ENCODE measurements at places on chromosomes 12 and 14. TPM values are rescaled to one million over a fixed set of nuclear protein-coding genes. Genes with fewer than 3 reads are reported as not detected.

Gene SLC17A8
- total RNA-seq = not detected

- H3K27ac ChIP-seq = no peak overlapping the region
- H3K4me1 ChIP-seq = peaks cover 14% of the 10 kb centered on the region
- DNase-seq = no peak
- H3K36me3 ChIP-seq = no peaks in the 10 kb centered on the region
- no peak overlapping the region for H3K4me3 ChIP-seq
- no peaks in the 10 kb centered on the region for H3K27me3 ChIP-seq
These were observed 9.1 kb downstream of the BTBD7 start for GRCh38 chr14:93323600-93324174.

- DNase-seq = no peak
- H3K27me3 ChIP-seq = no peaks in the 10 kb centered on the region
- no peak overlapping the region for H3K4me3 ChIP-seq
- H3K36me3 ChIP-seq = no peaks in the 10 kb centered on the region
- peaks cover 7% of the 10 kb centered on the region for H3K4me1 ChIP-seq
- H3K27ac ChIP-seq = peak overlapping the region; percentile 68
These were observed 2.9 kb downstream of the SERPINA6 start for GRCh38 chr14:94320243-94320642.

GRCh38 chr14:84468153-84468552, 1061.8 kb upstream of the FLRT2 start:
- no peaks in the 10 kb centered on the region for H3K27me3 ChIP-seq
- DNase-seq = no peak
- no peaks in the 10 kb centered on the region for H3K36me3 ChIP-seq
- no peak overlapping the region for H3K4me3 ChIP-seq

Gene FKBP3
- 37.1 TPM for total RNA-seq

- no peak for DNase-seq
- H3K27ac ChIP-seq = no peak overlapping the region
- no peaks in the 10 kb centered on the region for H3K4me1 ChIP-seq
- H3K27me3 ChIP-seq = no peaks in the 10 kb centered on the region
These were observed 107.6 kb downstream of the APAF1 start for GRCh38 chr12:98752726-98753125.

GRCh38 chr14:78968265-78968664, 798.1 kb downstream of the NRXN3 start:
- H3K4me3 ChIP-seq = no peak overlapping the region
- H3K27me3 ChIP-seq = no peaks in the 10 kb centered on the region
- no peak overlapping the region for H3K27ac ChIP-seq
- DNase-seq = no peak

DNA sequence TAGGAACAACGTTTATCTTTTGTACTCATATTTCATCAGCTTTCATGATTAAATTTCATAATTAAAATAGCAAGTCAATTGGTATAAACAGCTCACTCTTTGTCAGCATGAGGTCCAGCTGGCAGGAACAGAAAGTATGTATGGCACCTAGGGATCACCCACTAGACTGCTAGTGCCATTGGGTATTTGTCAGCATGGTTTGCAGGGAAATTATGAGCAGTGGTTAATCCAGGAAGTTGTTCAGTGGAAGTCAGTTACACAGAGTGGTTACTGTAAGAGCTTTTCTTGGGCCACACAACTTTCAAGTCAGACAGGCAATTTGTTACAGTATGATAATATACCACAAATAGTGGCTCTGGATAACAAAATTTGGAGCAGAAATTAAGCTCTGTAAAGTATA, 340.3 kb upstream of the RGS6 start:
- DNase-seq = no peak
- H3K4me1 ChIP-seq = peaks cover 12% of the 10 kb centered on the region
- H3K27me3 ChIP-seq = no peaks in the 10 kb centered on the region
- no peak overlapping the region for H3K27ac ChIP-seq

GRCh38 chr14:69234106-69234505, 25.9 kb upstream of the GALNT16 start:
- no peaks in the 10 kb centered on the region for H3K4me1 ChIP-seq
- H3K27ac ChIP-seq = no peak overlapping the region
- peaks cover 66% of the 10 kb centered on the region for H3K36me3 ChIP-seq
- no peak for DNase-seq

Gene CLSTN3
- 46.2 TPM for total RNA-seq

DNA sequence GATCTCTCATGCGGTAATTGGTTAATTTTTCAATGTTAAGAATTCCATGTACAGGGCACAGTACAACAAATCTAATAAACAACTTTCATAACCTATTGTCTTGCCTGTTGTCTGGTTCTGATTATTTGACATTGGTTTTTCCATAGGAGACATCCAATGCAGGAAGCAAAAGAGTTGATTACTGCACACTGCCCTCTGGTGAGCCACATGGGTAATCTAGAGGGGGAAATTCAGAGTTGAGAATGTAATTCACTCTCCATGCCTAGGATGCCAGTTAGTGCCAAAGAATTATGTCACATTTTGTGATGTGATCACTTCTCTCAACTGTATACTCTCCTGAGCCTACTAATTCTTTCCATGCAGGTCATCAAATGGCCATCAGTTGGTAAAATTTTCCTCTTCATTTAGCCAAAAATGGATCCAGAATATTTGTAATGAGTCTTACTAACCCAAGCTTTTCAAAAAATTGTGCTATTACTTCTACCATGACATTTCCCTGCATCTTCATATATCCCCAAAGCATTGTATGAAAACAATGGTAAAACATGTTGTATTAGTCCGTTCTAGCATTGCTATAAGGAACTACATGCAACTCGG, 17.7 kb upstream of the CCDC91 start:
- H3K27me3 ChIP-seq = no peaks in the 10 kb centered on the region
- no peaks in the 10 kb centered on the region for H3K36me3 ChIP-seq
- no peak overlapping the region for H3K4me3 ChIP-seq
- H3K4me1 ChIP-seq = no peaks in the 10 kb centered on the region
- no peak overlapping the region for H3K27ac ChIP-seq
- no peak for DNase-seq

Gene GLT1D1
- total RNA-seq = 0.74 TPM

- H3K27ac ChIP-seq = no peak overlapping the region
- no peaks in the 10 kb centered on the region for H3K4me1 ChIP-seq
- DNase-seq = no peak
- H3K4me3 ChIP-seq = no peak overlapping the region
- H3K36me3 ChIP-seq = no peaks in the 10 kb centered on the region
These were observed 38.0 kb upstream of the FBXO21 start for GRCh38 chr12:117228239-117228638.

- no peak for DNase-seq
- no peak overlapping the region for H3K27ac ChIP-seq
- H3K4me3 ChIP-seq = no peak overlapping the region
- no peaks in the 10 kb centered on the region for H3K27me3 ChIP-seq
These were observed 20.0 kb upstream of the CHST11 start for GRCh38 chr12:104436790-104437189.

DNA sequence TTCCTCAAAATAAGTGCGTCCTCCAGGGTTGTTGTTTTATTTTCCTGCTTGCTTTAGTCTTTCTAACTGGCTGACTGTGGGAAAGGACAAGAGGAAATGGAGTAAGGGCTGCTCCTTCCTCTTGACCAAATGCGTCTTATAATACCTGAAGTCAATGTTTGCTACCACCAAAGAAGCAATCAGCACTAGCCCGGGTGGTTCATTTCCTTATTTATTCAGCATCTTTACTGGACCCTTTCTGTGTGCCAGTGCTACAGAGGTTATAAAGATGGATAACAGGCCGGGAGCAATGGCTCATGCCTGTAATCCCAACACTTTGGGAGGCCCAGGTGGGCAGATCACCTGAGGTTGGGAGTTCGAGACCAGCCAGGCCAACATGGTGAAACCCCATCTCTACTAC, 15.1 kb upstream of the RPS6KA5 start:
- H3K4me1 ChIP-seq = no peaks in the 10 kb centered on the region
- no peak overlapping the region for H3K4me3 ChIP-seq
- no peak overlapping the region for H3K27ac ChIP-seq
- no peaks in the 10 kb centered on the region for H3K36me3 ChIP-seq

GRCh38 chr12:79532907-79533288, 157.9 kb downstream of the PAWR start:
- H3K4me1 ChIP-seq = no peaks in the 10 kb centered on the region
- no peak overlapping the region for H3K27ac ChIP-seq
- H3K27me3 ChIP-seq = no peaks in the 10 kb centered on the region
- DNase-seq = no peak

Gene ZNF268
- 9.1 TPM for total RNA-seq

DNA sequence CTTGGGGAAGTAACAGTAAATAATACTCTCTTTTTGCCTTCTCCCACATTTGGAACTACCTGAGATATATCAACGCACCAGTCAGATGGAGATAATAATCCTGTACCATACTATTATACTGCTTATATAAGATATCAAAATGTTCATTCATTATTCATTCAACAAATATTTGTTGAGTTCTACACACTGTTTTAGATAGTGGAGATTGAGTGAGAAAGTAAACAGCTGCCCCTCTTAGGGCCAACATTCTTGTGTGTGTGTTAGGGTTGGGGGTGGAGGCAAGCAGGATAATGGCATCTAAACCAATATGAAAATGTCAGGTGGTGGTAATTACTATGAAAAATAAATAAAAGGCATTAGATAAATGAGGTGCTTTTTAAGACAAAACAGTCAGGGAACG, 14.0 kb downstream of the MIS18BP1 start:
- no peak overlapping the region for H3K27ac ChIP-seq
- no peak overlapping the region for H3K4me3 ChIP-seq
- no peak for DNase-seq

Gene POU6F1
- total RNA-seq = 16.5 TPM

Gene TBX5
- total RNA-seq = not detected

- no peak overlapping the region for H3K27ac ChIP-seq
- H3K4me3 ChIP-seq = no peak overlapping the region
- DNase-seq = no peak
- H3K27me3 ChIP-seq = no peaks in the 10 kb centered on the region
- H3K36me3 ChIP-seq = no peaks in the 10 kb centered on the region
- peaks cover 16% of the 10 kb centered on the region for H3K4me1 ChIP-seq
These were observed 7.9 kb upstream of the NAA25 start for GRCh38 chr12:112116232-112117060.

DNA sequence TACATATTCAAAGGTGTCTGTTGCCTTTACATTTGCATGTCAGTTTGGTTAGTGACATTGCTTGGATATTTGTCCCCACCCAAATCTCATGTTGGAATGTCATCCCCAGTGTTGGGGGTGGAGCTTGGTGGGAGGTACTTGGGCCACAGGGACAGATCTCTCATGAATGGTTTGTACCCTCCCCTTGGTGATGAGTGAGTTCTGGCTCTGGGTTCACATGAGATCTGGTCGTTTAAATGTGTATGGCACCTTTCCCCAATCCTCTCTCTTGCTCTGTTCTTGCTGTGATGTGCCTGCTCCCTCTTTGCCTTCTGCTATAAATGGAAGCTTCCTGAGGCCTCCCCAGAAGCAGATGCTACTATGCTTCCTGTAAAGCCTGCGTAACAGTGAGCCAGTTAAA, 207.9 kb upstream of the DIO3 start:
- no peaks in the 10 kb centered on the region for H3K36me3 ChIP-seq
- peaks cover 18% of the 10 kb centered on the region for H3K4me1 ChIP-seq
- DNase-seq = no peak
- H3K27ac ChIP-seq = no peak overlapping the region
- no peak overlapping the region for H3K4me3 ChIP-seq

DNA sequence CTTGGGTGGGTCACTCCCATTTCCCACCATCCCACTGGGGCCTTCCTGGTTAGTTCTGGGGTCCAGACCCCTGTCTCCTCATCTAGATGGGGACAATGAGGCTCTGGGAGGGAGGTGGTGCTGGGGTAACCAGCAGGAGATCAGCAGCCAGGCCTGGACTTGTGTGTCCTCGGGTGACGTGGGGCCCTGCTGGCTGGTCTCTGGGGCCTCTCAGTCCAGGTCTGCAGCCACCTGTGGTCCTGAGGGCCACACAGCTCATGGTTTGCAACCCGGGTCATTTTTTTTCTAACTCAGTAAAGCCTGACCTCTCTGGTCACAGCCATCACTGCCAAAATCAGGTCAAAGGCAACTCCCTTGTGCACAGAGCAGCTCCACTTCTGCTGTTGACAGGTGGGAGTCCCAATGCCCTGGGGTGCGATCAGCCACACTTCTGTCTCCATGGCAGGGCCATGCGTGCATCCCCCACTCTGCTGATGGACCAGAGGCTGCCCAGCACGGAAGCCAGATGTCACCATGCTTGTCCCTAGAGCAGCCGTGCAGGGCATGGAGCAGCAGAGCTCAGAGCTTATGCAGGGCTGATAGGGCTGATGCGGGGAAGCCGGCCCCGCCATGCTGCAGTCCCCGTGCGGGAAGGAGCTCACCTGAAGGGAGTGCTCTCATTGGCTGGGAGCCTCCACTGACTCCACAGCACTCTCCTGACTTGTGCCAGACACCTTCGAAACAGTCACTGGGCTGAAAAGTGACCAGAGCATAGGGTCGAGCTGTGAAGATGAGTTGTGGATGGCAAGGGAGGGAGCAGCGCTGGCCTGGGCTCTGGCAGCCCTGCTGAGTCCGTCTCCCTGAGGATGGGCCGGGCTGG, 250.9 kb downstream of the ADGRD1 start:
- DNase-seq = peak; percentile 70
- H3K27ac ChIP-seq = no peak overlapping the region
- no peak overlapping the region for H3K4me3 ChIP-seq
- no peaks in the 10 kb centered on the region for H3K36me3 ChIP-seq
- H3K27me3 ChIP-seq = no peaks in the 10 kb centered on the region
- no peaks in the 10 kb centered on the region for H3K4me1 ChIP-seq

DNA sequence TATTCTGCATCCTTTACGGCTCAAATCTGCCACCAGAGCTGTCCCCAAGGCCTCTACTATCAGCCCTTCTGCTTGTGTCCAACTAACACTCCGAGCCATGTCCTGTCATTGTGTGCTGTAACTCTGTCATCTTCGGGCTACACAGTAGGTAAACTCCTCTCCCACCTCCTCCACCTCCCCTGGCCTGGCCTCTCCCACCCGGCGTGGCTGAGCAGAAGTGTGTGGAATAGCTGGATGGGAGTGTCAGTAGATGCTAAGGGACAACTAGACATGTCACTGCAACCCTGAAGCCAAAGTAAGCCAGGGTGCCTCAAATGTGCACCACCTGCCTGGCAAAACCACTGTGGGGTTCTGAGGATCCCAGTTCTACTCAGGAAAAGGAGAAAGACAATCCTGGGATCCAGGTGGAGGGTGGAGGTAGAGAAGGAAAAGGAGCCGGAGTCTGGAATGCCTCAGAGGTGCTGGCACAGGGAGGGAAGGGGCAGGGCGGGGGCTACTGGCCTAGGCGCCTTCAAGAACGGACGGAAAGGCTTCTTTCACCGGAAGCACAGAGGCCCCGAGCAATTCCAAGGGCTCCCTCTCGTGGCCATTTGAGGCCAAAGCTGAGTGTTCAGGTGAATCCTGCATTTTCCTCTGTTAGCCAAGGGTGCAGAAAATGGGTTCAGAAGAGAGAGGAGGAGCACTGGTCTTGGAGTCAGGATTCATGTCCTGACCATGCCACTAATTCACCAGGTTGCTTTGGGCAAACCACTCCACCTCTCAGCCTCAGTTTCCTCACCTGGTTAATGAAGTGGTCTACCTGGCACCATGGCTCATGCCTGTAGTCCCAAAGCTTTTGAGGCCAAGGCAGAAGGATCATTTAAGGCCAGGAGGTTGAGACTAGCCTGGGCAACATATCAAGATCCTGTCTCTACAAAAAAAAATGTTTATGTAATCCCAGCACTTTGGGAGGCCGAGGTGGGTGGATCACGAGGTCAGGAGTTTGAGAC, 20.5 kb upstream of the FAM181A start:
- no peak for DNase-seq
- H3K4me3 ChIP-seq = no peak overlapping the region
- H3K27ac ChIP-seq = no peak overlapping the region
- no peaks in the 10 kb centered on the region for H3K36me3 ChIP-seq
- H3K4me1 ChIP-seq = no peaks in the 10 kb centered on the region

Gene ESPL1
- total RNA-seq = 17.7 TPM

Gene TBC1D30
- total RNA-seq = 3.9 TPM

Gene GYS2
- total RNA-seq = 0.98 TPM
